ENCODE measurements at places on chromosomes 5 and 9.

- no peak for DNase-seq
Measured at GRCh38 chr5:1185038-1185627, 16.3 kb upstream of the SLC6A19 start.

DNA sequence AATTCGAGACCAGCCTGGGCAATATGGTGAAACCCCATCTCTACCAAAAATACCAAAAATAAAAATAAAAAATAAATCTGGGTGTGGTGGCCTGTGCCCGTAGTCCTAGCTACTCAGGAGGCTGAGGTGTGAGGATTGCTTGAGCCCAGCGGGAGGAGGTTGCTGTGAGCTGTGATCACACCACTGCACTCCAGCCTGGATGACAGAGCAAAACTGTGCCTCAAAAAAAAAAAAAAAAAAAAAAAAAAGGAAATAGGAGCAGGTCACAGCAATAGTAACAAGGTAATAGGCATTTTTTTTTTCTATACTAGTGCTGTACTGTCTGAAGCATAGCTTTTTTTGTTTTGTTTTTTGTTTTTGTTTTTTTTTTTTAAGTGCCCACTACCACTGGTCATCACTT, 5.8 kb downstream of the LRRC70 start:
- no peak for DNase-seq

- DNase-seq: no peak
Measured at GRCh38 chr9:9099646-9100045, 1300.1 kb upstream of the DMAC1 start.

DNA sequence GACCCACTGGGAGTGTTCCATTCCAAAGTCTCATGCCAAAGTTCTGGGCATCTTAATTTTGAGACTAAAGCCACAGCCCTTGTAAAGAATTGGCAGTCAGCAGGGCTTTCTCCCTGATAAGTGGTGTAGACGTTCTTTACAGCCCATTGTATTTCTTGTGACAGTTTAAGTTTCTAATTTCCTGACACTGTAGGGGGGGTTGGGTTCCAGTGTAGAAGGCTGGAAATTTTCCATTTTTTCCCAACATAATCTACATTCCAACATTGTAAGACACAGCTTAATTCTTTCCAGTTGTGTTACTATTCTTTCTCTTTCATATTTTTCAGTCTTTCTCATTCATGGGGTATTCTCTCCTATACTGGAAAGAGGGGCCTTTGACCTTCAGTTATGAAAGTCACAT, 121.1 kb downstream of the FBXL7 start:
- DNase-seq: no peak

DNA sequence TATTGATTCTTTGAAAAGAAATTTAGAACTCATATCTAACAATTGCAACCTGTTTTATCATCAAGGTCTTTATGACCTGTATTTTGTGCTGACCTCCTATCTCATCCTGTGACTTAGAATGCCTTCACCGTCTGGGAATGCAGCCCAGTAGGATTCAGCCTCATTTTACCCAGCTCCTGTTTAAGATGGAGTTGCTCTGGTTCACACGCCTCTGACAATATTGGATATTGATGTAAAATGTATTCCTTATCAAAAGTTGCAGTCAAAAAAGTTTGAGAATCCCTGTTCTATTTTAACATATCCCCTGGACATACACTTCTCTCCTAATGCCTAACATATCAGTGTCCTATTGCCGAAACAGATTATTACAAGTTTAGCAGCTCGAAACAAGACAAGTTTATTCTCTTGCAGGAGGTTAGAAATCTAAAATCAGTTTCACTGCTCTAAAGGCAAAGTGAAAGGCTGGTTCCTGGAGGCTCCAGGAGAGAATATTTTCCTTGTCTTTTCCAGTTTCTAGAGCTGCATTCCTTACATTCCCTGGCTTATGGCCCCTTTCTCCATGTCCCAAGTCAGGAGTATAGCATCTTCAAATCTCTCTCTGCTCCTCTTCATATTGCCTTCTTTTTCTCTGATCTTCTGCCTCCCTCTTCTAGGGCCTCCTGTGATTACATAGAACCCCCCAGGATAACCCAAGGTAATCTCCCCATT, 31.5 kb upstream of the LVRN start:
- no peak for DNase-seq

- no peak for DNase-seq
Measured at GRCh38 chr5:5619546-5619945, 197.1 kb downstream of the ICE1 start.

GRCh38 chr5:23352446-23352845, 155.0 kb upstream of the PRDM9 start:
- DNase-seq: no peak

GRCh38 chr5:31701642-31702299, 62.8 kb downstream of the PDZD2 start:
- DNase-seq: no peak

DNA sequence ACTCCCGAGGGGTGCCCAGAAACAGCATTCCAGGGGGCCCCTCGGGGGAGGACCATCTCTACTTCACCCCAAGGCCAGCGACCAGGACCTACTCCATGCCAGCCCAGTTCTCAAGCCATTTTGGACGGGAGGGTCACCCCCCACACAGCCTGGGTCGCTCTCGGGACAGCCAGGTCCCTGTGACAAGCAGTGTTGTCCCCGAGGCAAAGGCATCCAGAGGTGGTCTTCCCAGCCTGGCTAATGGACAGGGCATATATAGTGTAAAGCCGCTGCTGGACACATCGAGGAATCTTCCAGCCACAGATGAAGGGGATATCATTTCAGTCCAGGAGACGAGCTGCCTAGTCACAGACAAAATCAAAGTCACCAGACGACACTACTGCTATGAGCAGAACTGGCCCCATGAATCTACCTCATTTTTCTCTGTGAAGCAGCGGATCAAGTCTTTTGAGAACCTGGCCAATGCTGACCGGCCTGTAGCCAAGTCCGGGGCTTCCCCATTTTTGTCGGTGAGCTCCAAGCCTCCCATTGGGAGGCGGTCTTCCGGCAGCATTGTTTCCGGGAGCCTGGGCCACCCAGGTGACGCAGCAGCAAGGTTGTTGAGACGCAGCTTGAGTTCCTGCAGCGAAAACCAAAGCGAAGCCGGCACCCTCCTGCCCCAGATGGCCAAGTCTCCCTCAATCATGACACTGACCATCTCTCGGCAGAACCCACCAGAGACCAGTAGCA, 83.9 kb downstream of the GOLPH3 start:
- no peak for DNase-seq

GRCh38 chr5:66718374-66719002, 122.3 kb downstream of the MAST4 start:
- no peak for DNase-seq

- DNase-seq: no peak
Measured at GRCh38 chr9:87827341-87827740, 55.3 kb upstream of the SPATA31E1 start.

DNA sequence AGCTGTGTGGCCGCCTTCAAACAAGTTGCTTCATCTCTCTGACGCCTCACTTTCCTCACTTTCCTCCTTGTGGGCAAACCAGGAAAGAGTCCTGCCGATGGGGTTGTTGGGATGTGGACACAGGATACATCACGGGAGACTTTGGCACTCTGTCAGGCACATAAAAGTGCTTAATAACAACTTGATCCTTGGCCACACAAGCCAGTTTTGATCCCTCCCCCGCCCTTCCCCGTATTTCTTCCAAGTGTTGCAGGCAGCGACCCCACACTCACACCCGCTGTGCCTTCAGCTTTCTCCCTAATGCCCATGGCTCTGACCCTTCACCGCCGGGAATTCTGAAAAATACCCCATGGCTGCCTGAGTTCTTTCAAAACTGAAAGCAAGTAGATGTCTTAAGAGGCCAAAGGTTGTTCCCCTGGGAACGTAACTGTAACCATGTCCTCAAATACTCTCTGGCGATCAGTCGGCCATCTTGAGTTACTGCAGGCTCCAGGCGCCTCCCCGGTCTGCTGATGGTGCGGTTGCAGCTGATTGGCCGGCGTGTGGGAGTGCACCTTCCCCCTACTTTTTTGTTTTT, 59.8 kb downstream of the ARHGEF37 start:
- no peak for DNase-seq

GRCh38 chr9:136343121-136343883, 16.0 kb downstream of the GPSM1 start:
- no peak for DNase-seq

DNA sequence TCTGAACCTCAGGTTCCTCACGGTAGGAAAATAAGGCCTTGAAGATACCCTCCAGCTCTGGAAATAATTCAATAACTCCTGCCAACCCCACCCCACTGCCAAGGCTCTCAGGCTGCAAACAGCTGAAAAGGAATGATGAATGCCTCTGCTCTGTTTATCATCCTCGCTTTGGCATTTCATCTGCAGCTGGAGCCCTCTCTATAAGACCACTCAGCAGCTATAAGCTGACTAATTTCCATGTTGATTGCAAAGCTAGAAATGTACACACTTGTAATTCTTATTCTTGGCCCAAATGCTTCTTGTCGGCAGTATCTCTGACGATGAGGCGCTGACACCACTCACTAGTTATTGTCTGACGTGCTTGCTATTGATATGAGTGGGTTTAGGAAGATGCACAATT, 408.4 kb upstream of the NMUR2 start:
- no peak for DNase-seq

DNA sequence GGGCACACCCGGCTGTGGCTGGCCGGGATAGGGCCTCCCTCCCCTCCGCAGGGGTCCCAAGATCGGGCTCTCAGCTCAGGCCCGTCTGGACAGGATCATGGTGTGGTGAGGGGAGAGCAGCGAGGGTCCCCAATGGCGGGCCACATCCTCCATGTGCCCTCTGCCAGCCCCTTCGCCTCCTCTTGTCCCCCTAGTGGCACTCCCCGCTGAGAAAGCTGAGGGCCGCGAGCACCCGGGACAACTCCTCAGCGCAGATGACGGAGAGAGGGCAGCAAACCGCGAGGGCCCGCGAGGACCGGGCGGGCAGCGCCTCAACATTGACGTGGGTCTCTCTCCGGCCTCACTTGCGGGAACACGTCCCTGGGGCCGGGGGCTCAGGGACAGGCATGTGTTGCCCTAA, 24.6 kb downstream of the NKD2 start:
- no peak for DNase-seq

DNA sequence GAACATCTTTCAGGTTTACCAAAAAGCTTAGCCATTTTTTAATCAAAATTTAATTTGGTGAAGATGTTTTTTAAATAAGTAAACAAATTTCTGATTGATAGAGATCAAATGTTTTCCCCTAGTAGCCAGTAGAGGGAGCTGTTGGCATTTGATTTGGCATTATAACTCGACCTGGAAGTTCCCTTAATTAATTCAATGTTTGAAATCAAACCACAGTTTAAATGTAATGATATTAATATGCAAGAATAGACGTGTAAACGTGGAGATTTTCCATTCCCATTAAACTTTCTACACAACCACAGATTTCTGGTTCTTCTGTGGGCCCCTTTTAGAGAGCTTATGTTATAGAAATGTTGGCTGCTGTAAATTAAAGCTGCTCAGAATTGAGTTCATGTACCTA, 148.1 kb upstream of the MPDZ start:
- peak; percentile 15 for DNase-seq

- DNase-seq: no peak
Measured at GRCh38 chr5:33563983-33564908, 123.5 kb downstream of the TARS1 start.

DNA sequence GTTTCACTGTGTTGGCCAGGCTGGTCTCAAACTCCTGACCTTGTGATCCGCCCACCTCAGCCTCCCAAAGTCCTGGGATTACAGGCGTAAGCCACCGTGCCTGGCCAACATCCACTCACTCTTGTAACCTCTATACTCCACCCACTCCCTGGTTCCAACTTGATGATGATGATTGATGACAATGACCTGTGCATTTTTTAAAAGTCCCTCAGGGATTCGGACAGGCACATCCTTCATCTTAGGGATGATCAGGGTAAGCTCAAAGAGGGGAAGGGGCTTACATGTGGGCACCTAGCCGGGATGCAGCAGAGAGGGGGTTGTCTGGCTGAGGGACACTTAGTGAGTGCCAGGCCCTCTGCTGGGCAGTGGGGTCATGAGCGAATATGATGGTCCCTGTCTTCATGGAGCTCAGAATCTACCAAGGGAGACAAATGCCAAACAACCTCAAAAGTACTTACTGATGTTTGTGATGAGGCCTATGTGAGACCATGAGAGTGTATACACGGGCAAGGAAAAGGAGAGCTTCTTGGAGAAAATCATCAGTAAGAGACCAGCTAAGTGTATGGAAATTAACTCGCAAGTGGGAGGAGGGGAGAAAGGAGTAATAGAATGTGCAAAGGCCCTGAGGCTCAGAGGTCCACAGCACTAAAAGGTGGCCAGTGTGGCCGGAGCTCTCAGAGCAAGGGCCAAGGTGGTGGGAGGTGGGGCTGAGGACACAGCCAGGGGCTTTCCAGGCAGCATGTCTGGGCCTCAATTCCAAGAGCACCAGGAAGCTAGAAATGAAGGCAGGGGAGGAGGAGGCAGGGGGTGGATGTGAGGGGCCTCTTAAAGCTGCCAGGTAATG, 27.4 kb downstream of the LHX2 start:
- DNase-seq: no peak

DNA sequence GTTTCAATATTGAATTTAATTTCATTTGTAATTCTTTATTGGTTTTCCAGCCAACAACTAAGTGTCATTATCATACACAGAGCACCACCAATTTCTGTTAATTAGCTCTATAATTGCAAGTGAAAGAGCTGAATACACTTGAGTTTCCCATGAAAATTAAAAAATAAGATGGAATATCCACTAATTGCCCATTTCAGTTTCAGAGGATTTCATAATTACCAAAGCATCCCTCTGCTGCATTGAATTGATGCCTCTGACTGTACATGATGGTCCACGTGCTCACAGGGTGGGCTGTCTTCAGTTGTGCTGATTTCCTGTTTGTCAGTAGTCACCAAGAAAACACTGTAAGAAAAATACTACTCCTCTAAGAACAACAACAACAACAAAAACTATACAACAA, 163.8 kb downstream of the CHSY3 start:
- no peak for DNase-seq

- DNase-seq: no peak
Measured at GRCh38 chr5:96228408-96228807, 204.6 kb downstream of the PCSK1 start.

DNA sequence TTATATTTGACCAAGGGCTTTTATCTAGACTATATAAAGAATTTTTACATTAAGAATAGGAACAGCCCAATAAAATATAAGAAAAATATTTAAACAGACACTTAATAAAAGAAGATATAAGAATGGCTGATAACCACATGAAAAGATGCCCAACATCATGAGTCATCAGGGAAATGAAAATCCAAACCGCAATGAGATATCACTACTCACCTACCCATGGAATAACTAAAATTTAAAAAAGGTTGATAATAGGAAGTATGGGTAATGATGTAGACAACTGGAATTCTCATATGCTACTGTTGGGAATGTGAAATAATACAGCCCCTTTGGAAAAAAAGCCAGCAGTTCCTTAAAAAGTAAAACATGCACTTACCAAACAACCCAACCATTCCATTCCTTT, 206.9 kb upstream of the PCSK5 start:
- DNase-seq: no peak
